Activated CD4-positive, alpha-beta T cell treated with anti-CD3 and anti-CD28 coated beads for 36 hours (primary cell): ENCODE measurements at places on chromosomes 16 and 17. TPM values are rescaled to one million over a fixed set of nuclear protein-coding genes. Genes with fewer than 3 reads are reported as not detected.

GRCh38 chr17:47220531-47220999, 11.4 kb downstream of the MYL4 start:
- no peak overlapping the region for H3K27ac ChIP-seq
- peak; percentile 24 for DNase-seq
- H3K36me3 ChIP-seq, result no peaks in the 10 kb centered on the region
- peaks cover 37% of the 10 kb centered on the region for H3K4me1 ChIP-seq
- H3K4me3 ChIP-seq, result no peak overlapping the region

DNA sequence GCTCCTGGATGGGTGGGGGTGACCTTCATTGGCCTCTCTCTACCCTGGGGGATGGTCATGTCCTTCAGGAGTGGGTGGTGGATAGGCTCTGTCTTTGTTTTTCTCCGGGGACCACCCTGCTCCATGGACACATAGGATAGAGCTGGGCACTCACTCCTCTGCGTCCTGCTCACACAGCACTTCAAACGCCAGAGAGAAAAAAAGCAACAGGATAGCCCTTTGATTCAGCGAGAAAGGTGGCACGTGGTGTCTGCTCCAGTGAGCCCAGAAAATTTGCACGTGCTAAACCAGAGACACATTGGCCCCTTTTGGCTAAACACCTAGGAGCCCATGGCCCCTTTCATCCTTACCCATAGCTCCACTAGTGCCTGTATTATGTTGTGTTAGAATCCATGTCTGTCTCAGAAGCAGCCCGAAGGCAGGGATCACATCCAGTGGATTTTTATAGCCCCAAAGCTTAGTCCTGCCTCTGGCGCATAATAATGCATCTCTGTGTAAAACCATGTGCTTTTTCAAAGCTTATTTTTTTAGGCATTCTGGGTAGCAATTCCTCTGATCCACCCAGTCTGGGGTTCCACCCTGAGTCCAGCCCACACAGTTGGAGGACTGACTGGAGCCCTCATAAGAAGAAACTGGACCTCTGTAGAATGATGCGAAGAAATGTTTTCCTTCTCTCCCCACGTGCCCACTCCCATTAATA, 90.1 kb downstream of the ASIC2 start:
- no peak for DNase-seq
- H3K4me3 ChIP-seq, result no peak overlapping the region
- H3K4me1 ChIP-seq, result no peaks in the 10 kb centered on the region
- H3K36me3 ChIP-seq, result no peaks in the 10 kb centered on the region

- no peaks in the 10 kb centered on the region for H3K27me3 ChIP-seq
- H3K4me3 ChIP-seq, result peak overlapping the region; percentile 66
- H3K4me1 ChIP-seq, result peaks cover 52% of the 10 kb centered on the region
- H3K27ac ChIP-seq, result peak overlapping the region; percentile 79
- H3K36me3 ChIP-seq, result no peaks in the 10 kb centered on the region
- DNase-seq, result peak; percentile 93
Observed at GRCh38 chr16:88782454-88783390, 2.3 kb downstream of the PIEZO1 start.

GRCh38 chr17:6648181-6648580, 3.2 kb downstream of the MED31 start:
- H3K4me1 ChIP-seq, result peaks cover 63% of the 10 kb centered on the region
- no peak overlapping the region for H3K4me3 ChIP-seq
- DNase-seq, result no peak
- H3K36me3 ChIP-seq, result peaks cover 50% of the 10 kb centered on the region
- no peaks in the 10 kb centered on the region for H3K27me3 ChIP-seq

- no peak for DNase-seq
- no peak overlapping the region for H3K27ac ChIP-seq
- no peaks in the 10 kb centered on the region for H3K36me3 ChIP-seq
- no peak overlapping the region for H3K4me3 ChIP-seq
Observed at GRCh38 chr16:4578961-4579530, 22.9 kb downstream of the C16orf96 start.

- no peak overlapping the region for H3K4me3 ChIP-seq
- H3K27me3 ChIP-seq, result no peaks in the 10 kb centered on the region
- peaks cover 3% of the 10 kb centered on the region for H3K4me1 ChIP-seq
- H3K27ac ChIP-seq, result no peak overlapping the region
- no peaks in the 10 kb centered on the region for H3K36me3 ChIP-seq
- DNase-seq, result no peak
Observed at GRCh38 chr17:81111066-81111465, 54.2 kb upstream of the PVALEF start.

DNA sequence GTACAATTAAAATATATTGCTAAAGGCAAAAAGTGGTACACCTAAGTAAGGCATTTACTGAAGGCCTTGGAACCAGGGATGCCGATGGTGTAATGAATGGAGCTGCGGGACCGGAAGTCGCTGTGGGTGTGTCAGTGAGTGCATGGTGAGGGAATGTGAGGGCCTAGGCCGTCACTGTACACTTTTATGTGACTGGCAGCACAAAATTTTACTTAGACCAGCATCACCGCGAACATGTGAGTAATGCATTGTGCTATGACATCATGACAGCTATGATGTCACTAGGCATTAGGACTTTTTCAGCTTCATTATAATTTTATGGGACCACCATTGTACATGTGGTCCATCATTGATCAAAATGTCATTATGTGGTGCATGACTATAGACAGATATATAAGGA, 14.7 kb downstream of the ALOX15B start:
- DNase-seq, result no peak
- no peak overlapping the region for H3K27ac ChIP-seq
- H3K27me3 ChIP-seq, result peaks cover 12% of the 10 kb centered on the region
- no peaks in the 10 kb centered on the region for H3K36me3 ChIP-seq
- H3K4me1 ChIP-seq, result peaks cover 4% of the 10 kb centered on the region
- no peak overlapping the region for H3K4me3 ChIP-seq

Gene DNASE1L2
- total RNA-seq, result 0.51 TPM

Gene TP53TG3B
- total RNA-seq, result 0.37 TPM

Gene CSH2
- total RNA-seq, result not detected

Gene KRT25
- total RNA-seq, result not detected

Gene ZSCAN10
- total RNA-seq, result 0.11 TPM
